HCEC 1CT (cell line): ENCODE measurements at places on chromosomes 11 and 22.

GRCh38 chr11:42244376-42244775, 784.9 kb upstream of the LRRC4C start:
- no peak for DNase-seq

- DNase-seq = no peak
Observed at GRCh38 chr22:48577014-48577690, 1250.5 kb downstream of the BRD1 start.

- no peak for DNase-seq
Observed at GRCh38 chr11:71329786-71330185, 77.4 kb upstream of the SHANK2 start.

DNA sequence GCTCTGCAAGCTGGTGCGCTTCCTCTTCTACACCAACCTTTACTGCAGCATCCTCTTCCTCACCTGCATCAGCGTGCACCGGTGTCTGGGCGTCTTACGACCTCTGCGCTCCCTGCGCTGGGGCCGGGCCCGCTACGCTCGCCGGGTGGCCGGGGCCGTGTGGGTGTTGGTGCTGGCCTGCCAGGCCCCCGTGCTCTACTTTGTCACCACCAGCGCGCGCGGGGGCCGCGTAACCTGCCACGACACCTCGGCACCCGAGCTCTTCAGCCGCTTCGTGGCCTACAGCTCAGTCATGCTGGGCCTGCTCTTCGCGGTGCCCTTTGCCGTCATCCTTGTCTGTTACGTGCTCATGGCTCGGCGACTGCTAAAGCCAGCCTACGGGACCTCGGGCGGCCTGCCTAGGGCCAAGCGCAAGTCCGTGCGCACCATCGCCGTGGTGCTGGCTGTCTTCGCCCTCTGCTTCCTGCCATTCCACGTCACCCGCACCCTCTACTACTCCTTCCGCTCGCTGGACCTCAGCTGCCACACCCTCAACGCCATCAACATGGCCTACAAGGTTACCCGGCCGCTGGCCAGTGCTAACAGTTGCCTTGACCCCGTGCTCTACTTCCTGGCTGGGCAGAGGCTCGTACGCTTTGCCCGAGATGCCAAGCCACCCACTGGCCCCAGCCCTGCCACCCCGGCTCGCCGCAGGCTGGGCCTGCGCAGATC, 16.5 kb downstream of the P2RY2 start:
- DNase-seq = no peak

DNA sequence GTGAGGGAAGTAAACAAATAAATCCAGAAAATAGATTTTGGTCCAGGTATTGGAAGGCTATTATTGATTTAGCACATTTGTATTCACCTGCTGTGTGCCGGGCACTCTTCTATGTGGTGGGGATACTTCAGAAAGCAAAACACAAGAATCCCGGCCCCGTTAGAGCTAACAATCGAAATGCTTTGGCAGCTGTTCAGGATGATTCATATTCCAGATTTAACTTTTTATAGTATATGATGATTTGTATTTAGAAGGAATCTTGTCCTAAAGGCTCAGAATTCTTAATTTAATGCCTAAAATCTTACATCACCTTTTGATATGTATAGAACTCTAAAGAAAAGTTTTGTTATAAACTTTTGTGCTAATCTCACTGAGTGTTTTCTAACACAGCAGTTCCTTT, 28.0 kb downstream of the ZC3H12C start:
- DNase-seq = peak; percentile 77
